ENCODE measurements at places on chromosomes 7 and 10.

DNA sequence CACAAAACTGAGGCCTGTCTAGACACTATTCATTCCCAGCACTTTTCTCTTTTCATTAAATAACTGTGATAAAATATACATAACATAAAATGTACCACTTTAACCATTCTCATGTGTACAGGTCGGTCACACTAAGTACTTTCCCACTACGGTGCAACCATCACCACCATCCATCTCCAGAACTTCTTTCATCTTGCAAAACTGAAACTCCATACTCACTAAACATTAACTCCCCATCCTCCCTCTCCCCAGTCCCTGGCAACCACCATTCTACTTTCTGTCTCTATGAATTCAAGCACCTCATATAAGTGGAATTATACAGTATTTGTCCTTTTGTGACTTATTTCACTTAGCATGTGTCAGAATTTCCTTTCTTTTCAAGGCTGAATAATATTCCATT is 53.0 kb downstream of the ARHGAP12 start:
- DNase-seq, result peak; percentile 28

- DNase-seq, result peak; percentile 54
Measured at GRCh38 chr10:30433306-30433729, 666 bp upstream of the MAP3K8 start.

DNA sequence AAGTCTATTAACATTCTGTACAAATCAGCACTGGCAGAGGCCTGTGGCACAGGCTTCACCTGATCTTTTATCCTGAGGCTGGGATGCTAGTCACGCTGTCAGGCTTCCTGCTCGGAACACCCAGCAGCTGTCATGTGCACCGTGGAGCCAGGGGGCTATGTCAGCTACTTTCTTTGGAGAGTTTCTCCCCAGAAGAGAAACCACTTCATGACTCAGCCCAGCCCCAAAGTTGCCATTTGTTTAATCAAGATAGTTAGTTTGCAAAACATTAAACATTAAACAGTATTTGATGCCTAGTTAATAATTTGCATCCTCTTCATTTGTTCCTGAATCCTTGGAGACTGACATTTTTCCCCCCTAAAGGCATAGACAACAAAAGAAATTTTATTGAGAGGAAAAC is at the start of gene HABP2:
Gene HABP2 (plus strand): TSS at position 353 of the 400 bp plus-strand sequence. CDS start 69 bp downstream, outside the sequence.
- no peak for DNase-seq

DNA sequence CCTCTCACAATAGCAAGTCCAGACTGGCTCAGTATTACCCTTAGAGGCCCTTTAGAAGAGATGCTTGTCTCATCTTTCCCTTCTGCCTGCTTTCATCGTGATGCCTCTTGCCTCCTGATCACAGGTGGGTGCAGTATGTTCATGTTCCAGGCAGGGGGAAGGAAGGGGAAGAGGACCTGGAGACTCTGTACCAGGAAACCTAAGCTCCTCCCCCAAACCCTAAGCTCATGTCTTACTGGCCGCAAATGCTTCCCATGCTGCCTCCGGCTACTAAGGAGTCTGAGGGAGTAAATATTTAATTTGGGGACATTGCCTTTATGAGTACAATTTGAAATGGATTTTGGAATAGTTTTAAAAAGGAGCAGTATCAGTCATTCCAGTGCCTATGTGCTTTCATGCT is 192.6 kb downstream of the CDCA7L start:
- no peak for DNase-seq

GRCh38 chr7:2645274-2645868 is 13.6 kb downstream of the TTYH3 start:
- DNase-seq, result peak; percentile 55

DNA sequence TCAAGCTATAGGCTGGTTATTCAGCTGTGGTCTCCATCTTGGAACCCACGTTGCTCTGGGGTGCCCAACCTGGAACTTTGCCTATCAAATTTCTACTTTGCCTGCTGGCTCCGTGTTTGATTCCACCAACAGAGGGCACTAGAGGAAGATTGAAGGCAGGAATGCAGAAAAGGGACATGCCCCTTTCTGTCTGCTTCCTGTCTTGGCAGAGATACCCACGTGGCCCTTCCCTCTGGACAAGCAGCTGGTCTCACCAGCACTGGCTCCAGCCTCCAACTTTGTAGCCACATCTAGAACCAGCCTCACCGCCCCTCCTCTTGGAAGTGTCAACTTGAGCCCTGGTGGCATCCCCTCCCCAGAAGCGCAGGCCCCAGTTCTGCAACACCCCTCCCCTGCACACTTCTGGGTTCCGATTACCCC is 52.1 kb upstream of the ZNF438 start:
- DNase-seq, result peak; percentile 81
